GM03348 (cell line): ENCODE measurements at places on chromosomes 2 and 18.

DNA sequence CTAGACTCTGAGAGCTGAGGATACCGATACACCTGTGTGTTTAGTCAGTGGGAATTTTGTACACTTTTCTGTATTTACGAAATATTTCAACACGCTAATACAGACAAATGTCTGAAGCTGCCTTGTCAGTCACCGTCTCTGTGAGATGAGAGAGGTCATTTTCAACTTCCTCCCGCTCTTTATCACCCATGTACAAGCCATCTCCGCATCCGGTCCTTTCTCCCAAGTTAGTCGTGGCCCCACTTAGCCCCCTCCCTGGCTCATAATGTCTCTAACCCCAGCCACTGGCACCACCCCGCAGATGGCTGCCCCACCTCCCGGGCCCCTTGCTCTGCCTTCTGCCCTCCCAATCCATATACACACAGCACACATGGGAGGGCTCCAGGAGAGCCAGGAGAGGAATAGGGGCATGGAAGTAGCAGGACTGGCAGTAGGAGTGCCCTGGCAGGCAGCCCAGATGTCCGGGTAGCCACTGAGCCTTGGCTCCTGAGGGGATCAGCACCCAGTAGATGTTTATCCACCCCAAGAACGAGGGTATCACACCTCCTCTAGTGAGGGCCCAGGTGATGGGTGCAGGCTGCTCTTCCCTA lies 2.0 kb upstream of the RUFY4 start:
- DNase-seq = no peak

DNA sequence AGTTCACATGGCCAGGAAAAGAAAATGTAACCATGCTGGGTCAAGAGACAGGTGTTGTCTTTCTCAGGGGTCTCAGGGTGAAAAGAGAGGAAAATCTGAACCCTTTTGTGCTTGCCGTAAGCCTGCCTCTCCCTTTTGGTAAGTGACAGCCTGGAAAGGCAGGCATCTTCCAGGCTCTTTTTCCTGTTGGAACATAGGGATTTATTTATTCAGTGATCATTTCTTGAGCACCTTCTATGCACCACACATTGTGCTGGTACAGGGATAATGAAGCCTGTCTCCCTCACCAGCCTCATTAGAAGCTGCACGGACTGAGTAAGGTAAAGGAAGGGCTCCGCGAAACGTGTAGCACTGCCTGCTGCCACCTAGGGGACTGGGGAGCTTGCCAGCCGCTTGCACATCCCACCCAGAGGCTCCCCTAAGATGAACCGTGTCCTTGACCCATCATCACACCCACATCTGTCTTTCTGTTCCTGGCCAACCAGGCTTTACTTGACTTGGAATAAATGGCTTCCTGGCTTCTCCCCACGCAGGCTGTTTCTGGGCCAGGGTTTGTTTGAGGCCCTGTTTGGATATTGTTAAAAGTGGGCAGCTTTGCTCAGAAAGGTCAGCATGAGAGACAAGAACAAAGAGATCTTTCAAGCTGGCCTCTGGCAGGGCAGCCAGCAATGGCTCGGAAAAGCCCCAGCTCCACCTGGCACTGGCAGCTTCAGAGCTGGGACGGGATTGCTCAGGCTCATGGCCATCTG lies 73.3 kb upstream of the MCFD2 start:
- no peak for DNase-seq

- DNase-seq = no peak
These were observed 20.2 kb upstream of the CALCRL start for GRCh38 chr2:187468262-187468661.

GRCh38 chr2:97765933-97766332 lies 52.6 kb downstream of the ZAP70 start:
- DNase-seq = no peak

GRCh38 chr2:102126660-102127059 lies 15.9 kb upstream of the IL1R1 start:
- DNase-seq = no peak

DNA sequence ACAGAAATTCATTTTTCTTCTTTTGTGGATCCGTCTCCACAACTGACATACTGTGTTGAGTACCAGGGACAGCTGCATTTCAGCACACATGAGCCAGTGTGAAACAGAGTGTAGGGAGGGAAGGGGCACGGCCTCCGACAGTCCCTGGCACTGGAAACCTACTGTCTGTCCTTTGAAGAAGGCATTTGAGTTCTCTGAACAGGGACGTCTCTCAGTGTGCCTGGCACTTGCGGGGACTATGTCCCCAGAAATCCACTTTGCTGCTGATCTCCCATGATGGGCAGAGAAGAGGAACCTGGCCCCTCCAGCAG lies 48.1 kb downstream of the PLB1 start:
- DNase-seq = no peak

DNA sequence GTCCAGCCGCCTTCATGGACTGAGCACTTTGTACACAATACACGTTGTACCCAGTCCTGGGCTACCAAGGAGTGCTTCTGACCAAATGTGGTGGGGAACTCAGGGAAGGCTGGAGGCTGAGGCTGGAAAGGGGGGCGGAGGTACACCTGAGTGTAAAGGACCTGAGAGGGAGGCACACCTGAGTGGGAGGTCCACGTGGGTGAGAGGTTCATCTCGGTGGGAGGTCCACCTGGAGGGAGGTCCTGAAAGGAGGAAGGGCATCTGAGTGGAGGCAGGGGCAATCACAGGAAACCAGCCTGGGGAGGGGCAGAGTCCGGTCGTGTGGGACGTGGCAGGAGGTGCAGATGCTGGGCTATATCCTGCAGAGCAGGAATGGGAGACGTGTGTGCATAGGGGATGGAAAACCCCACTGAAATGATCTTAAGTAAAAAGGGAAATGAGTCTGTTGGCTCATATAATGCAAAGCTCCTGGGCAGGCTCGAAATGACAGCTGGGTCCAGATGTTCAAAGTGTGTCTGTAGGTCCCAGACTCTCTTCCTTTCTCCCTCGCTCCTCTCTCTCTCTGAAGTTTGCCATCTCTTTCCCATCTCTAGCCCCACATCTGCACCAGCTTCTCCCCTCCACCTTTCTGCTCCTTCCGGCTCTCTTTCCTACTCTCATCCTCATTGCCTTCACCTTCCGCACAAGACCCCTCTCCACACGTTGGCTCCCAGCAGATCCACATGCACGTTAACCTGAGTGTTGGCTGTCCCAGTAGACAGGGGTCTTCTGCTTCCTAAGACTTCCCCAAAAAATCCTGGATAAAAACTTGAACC lies 137.7 kb downstream of the PXDN start:
- DNase-seq = no peak

- no peak for DNase-seq
These were observed 183.3 kb downstream of the ARL4C start for GRCh38 chr2:234313558-234313957.

GRCh38 chr18:58501066-58501896 lies 127.6 kb downstream of the ALPK2 start:
- no peak for DNase-seq

DNA sequence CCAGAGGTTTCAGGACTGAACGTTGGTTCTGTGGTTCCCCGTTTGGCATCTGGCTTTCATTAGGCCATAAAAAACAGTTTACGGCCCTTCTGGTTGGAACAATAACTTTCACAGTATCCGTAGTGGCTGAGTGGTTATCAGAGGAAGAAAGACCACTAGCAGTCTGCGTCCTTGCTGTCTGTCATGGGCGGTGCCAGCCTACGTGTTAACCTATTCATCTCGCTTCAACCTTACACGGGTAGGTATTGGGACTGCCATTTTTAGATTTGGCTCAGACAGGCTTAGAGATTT lies 42.6 kb upstream of the ROCK2 start:
- peak; percentile 53 for DNase-seq

DNA sequence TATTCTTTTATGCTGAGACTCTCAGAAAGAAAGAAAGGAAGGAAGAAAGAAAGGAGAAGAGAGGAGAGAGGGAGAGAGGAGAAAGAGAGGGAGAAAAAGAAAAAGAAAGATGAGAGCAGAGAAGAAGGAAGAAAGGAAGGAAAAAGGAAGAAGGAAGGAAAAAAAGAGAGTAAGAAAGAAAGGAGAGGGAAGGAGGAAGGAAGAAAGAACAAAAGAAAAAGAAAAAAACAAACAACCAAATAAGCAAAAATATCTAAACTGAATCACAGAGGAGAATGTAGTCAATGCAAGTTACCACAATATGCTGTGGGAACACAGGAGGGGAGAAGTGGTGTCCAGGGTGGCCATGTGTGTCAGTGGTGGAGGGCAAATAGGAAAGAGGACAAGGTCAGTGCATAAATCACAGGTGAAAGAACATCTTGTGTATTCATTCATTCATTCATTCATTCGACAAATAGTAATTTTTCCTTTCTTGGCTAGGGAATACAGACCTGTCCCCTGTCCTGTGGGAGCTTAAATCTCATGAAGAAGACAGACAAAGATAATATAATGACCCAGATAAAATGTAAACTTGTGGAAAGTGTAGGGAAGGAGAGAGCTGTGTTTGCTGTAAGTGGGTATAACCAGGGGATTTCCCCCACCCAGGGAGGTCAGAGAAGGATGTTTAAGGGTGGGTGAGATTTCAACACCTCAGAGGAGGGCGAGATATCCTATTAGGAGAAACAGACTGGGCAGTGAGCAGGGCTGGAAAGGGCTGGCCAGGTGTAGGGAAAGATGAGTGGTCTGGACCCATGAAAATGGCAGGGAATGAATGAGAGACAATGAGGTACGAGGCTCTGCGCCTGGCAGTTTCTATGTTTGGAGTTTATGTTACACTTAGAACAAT lies 50.7 kb downstream of the IL1R2 start:
- no peak for DNase-seq

GRCh38 chr2:174681099-174682006 lies 82.9 kb downstream of the CHRNA1 start:
- DNase-seq = peak; percentile 60

GRCh38 chr18:23740105-23740830 lies 51.0 kb downstream of the LAMA3 start:
- DNase-seq = peak; percentile 55

DNA sequence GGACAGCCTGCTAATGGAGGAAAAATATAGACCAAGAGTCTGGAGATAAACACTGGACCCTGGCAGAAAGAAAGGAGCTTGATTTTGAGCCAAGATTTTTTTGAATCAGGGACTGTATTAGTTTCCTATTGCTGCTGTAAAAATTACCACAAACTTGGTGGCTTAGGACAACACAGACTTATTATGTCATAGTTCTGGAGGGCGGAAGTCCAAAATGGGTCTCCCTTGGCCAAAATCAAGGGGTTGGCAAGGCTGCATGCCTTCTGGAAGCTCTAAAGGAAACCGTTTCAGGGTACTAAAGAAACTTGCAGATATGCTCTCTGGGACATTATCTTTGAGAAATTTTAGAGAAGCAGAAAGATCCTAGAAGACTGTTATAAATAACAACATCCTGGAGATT lies 140.1 kb downstream of the BABAM2 start:
- DNase-seq = no peak

DNA sequence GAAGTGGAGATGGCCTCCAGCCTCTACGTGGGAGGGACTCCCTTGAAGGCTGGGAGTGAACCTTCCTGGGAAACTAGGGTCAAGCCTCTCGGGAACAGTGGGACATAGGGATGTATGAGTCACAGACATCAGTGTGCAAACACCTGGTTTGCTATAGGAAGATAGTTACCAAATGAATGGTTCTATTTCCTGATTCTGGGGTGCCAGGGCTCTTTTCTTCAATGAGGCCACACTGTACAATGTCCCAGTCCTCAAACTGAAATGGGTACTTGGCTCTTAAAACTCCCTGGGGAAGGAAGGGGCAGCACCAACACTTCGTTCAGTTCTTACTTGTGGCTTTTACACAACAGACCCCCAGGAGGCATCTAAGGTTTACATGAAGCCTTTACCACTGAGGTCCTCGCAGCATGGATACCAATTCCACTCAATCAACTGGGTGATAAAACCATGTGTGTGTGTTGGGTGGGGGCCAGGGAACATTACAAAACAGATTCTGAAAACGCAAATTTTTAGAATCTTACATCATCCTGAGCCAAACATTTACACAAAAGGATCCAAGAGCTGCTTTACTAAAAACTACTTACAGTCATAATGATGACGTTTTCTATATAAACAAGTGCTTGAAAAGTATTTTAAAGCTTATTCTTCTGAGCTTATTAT lies 10.4 kb downstream of the ERFE start:
- peak; percentile 82 for DNase-seq

- no peak for DNase-seq
These were observed 566.8 kb upstream of the NRP2 start for GRCh38 chr2:205115511-205115910.

DNA sequence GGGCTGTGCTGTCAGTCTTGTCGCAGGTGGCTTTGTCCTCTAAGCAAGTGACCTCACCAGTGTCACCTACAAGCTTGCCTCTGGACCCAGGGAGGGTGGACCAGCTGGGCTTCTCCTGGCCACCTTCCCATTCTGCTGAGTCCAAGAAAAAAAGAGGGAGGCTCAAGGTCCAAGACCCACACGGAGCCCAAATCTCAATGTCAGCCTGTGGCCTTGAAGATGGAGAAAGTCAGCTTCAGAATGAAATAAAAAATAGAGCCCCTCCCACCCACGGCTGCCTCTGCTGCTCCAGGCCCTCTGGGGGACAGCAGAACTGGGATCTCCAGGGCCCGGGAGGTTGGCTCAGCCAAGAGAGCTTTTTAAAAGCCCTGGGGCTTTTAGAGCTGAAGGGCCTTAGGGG lies 145.9 kb downstream of the TNS1 start:
- no peak for DNase-seq

- DNase-seq = no peak
These were observed 154.9 kb downstream of the DTNA start for GRCh38 chr18:34864836-34865497.

DNA sequence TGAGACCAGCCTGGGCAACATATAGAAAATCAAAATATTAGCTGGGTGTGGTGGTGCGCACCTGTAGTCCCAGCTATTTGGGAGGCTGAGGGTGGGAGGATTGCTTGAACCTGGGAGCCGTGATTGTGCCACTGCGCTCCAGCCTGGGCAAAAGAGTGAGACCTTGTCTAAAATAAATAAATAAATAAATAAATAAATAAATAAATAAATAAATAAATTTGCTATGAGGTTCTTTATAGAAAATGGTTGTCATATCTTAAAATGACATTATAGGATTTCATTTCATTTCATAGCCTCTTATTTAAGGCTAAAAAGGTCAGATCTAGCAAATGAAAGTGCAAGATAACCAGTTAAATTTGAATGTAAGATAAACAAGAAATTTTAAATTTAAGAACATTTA lies 193.0 kb downstream of the NAPG start:
- DNase-seq = no peak

DNA sequence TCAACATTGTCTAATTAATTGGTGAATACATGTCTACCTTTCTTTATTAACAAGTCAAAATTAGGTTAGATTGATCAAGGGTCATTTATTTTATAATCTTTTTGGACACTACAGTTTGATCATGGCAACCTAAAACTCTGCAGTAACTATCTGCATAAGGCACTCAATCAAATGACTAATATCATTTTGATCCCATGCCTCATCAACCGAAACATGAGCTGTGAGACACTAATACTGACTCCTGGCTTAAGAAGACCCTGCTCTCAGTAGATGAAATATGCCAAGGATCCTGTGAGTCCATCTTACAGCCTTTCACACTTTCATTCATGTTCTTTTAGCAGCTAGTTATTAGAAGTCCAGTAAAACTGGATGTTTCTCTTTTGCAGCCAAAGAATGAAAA lies 169.4 kb upstream of the CAVIN2 start:
- DNase-seq = peak; percentile 35

- no peak for DNase-seq
These were observed 205.5 kb upstream of the FSHR start for GRCh38 chr2:49359721-49360406.
